Activated T-helper 17 cell treated with anti-CD3 and anti-CD28 coated beads, Interleukin-2, amount 50 U/mL, for 72 hours (primary cell): ENCODE measurements at places on chromosomes 16 and 17. TPM values are rescaled to one million over a fixed set of nuclear protein-coding genes. Genes with fewer than 3 reads are reported as not detected.

DNA sequence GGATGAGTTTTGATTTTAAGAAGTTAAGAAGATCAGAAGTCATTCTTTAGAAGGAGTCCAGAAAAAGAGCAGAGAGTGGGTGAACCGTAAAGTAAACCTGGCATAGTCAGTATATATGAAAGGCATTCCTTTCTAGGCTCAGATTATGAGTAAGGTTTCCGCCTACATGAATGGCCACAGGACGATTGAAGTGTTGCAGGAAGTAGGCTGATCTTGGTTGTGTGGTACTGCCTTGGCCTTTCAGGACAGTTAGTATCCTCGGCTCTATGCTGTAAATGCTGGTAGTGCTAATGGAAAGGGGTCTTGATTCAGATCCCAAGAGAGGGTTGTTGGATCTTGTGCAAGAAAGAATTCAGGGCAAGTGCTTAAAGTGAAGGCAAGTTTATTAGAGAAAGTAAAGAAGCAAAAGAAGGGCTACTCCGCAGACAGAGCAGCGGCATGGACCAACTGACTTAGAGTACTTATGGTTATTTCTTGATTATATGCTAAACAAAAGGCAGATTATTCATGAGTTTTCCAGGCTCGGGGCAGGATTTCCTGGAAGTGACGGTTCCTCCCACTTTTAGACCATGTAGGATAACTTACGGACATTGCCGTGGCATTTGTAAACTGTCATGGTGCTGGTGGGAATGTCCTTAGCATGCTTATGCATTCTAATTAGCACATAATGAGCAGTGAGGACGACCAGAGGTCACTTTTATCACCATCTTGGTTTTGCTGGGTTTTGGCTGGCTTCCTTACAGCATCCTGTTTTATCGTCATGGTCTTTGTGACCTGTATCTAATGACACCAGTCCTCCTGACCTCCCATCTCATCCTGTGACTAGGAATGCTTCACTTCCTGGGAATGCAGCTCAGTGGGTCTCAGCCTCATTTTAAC, 164.8 kb downstream of the SNX29 start:
- peaks cover 3% of the 10 kb centered on the region for H3K4me1 ChIP-seq
- no peak overlapping the region for H3K4me3 ChIP-seq
- no peaks in the 10 kb centered on the region for H3K27me3 ChIP-seq
- ATAC-seq, result peak; percentile 86
- no peak overlapping the region for H3K27ac ChIP-seq

GRCh38 chr16:22683730-22684573, 130.0 kb upstream of the HS3ST2 start:
- ATAC-seq, result no peak
- H3K4me3 ChIP-seq, result no peak overlapping the region
- H3K27ac ChIP-seq, result no peak overlapping the region
- no peaks in the 10 kb centered on the region for H3K36me3 ChIP-seq
- H3K4me1 ChIP-seq, result peaks cover 5% of the 10 kb centered on the region

FAM171A2 gene
- 0.17 TPM for total RNA-seq

KRTAP1-4 gene
- not detected for total RNA-seq

GRCh38 chr16:52783616-52784015, 236.7 kb upstream of the TOX3 start:
- H3K4me1 ChIP-seq, result no peaks in the 10 kb centered on the region
- H3K4me3 ChIP-seq, result no peak overlapping the region
- no peaks in the 10 kb centered on the region for H3K36me3 ChIP-seq
- peaks cover 11% of the 10 kb centered on the region for H3K27me3 ChIP-seq
- ATAC-seq, result no peak

GRCh38 chr17:78779850-78780249, 2.2 kb downstream of the CYTH1 start:
- peak; percentile 38 for ATAC-seq

CLEC19A gene
- not detected for total RNA-seq

ZP2 gene
- total RNA-seq, result not detected

- no peaks in the 10 kb centered on the region for H3K36me3 ChIP-seq
- no peaks in the 10 kb centered on the region for H3K27me3 ChIP-seq
- no peak for ATAC-seq
- H3K4me3 ChIP-seq, result no peak overlapping the region
- H3K4me1 ChIP-seq, result no peaks in the 10 kb centered on the region
Observed at GRCh38 chr17:12756786-12757185, 32.5 kb upstream of the ARHGAP44 start.

DNA sequence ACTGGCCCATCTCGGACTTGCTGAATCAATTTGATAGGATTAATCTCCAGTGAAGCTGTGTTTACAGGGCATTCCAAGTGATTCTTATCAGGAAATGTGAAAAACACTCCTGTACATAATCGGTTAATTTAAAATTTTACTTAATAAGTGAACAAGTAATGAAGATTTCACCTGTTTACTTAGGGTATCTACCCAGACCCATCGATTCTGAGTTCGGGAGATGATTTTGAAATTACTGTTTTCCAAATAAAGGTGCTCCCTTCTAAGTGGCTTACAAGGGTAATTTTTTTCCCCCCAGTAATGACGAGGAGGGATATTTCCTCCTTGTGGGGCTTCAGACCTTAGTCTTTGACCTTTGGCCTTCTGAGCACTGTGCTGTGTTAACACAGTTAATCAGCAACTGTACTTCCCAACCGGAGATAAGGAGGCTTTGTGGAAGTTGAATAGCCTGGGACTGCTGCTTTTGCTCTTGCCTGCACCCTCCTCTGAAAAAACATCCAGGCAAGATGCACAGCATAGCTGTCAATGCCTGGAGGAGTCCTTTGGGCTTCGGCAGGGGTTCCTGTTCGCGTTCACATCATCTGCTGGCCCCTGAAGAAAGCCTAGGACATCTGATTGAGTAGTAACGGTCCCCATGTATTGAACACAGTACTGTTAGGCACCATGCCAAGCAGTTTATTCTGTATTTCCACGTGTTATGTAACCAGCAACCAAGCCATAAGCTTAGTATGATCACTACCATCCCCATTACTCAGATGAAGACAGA, 1.8 kb downstream of the FAHD1 start:
- no peak for ATAC-seq
- peaks cover 14% of the 10 kb centered on the region for H3K4me1 ChIP-seq
- H3K27ac ChIP-seq, result peak overlapping the region; percentile 30
- no peaks in the 10 kb centered on the region for H3K27me3 ChIP-seq

GRCh38 chr16:3135126-3135715, 392 bp downstream of the ZNF213 start:
- ATAC-seq, result peak; percentile 59
- no peaks in the 10 kb centered on the region for H3K27me3 ChIP-seq
- peaks cover 41% of the 10 kb centered on the region for H3K36me3 ChIP-seq
- no peaks in the 10 kb centered on the region for H3K4me1 ChIP-seq
- peak overlapping the region; percentile 86 for H3K4me3 ChIP-seq
- peak overlapping the region; percentile 89 for H3K27ac ChIP-seq

GRCh38 chr17:82262344-82262743, 11.2 kb downstream of the CSNK1D start:
- peak overlapping the region; percentile 20 for H3K27ac ChIP-seq
- H3K36me3 ChIP-seq, result peaks cover 100% of the 10 kb centered on the region
- no peaks in the 10 kb centered on the region for H3K27me3 ChIP-seq

- no peaks in the 10 kb centered on the region for H3K36me3 ChIP-seq
- H3K4me3 ChIP-seq, result no peak overlapping the region
- H3K27ac ChIP-seq, result no peak overlapping the region
- no peaks in the 10 kb centered on the region for H3K27me3 ChIP-seq
Observed at GRCh38 chr16:79261481-79261940, 339.0 kb downstream of the MAF start.

DNA sequence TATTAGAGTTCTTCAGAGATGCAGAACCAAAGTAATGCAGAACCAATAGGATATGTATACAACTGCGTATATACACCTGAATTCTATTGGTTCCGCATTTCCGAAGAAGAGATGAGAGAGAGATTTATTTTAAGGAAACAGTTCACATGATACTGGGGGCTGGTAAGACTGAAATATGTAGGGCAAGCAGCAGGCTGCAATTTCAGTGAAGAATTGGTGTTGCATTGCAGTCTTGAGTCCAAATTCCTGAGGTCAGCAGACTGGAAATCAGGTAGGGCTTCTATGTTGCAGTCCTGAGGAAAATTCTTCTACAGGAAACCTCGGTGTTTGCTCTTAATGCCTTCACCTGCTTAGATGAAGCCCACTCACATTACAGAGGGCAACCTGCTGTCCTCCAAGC, 128.2 kb upstream of the MED13 start:
- no peak overlapping the region for H3K27ac ChIP-seq
- no peaks in the 10 kb centered on the region for H3K27me3 ChIP-seq
- no peaks in the 10 kb centered on the region for H3K36me3 ChIP-seq
- ATAC-seq, result no peak
- H3K4me1 ChIP-seq, result peaks cover 5% of the 10 kb centered on the region

KRTAP9-2 gene
- total RNA-seq, result not detected

CLEC3A gene
- not detected for total RNA-seq

GRCh38 chr17:19339341-19339815, 23.1 kb downstream of the B9D1 start:
- peaks cover 22% of the 10 kb centered on the region for H3K27me3 ChIP-seq
- no peaks in the 10 kb centered on the region for H3K36me3 ChIP-seq
- H3K27ac ChIP-seq, result no peak overlapping the region
- H3K4me3 ChIP-seq, result no peak overlapping the region

ZPBP2 gene
- 0.53 TPM for total RNA-seq

GRCh38 chr17:81044764-81045589, 10.0 kb downstream of the BAIAP2 start:
- no peak for ATAC-seq
- no peaks in the 10 kb centered on the region for H3K27me3 ChIP-seq
- H3K4me1 ChIP-seq, result no peaks in the 10 kb centered on the region
- H3K27ac ChIP-seq, result no peak overlapping the region
- no peak overlapping the region for H3K4me3 ChIP-seq
- no peaks in the 10 kb centered on the region for H3K36me3 ChIP-seq

TTYH2 gene
- 13.9 TPM for total RNA-seq

- H3K27ac ChIP-seq, result no peak overlapping the region
- no peak for ATAC-seq
- H3K4me3 ChIP-seq, result no peak overlapping the region
- no peaks in the 10 kb centered on the region for H3K27me3 ChIP-seq
Observed at GRCh38 chr17:81249223-81250040, 10.3 kb downstream of the NDUFAF8 start.

CARD14 gene
- total RNA-seq, result not detected

- no peak overlapping the region for H3K27ac ChIP-seq
- no peaks in the 10 kb centered on the region for H3K36me3 ChIP-seq
- peaks cover 4% of the 10 kb centered on the region for H3K27me3 ChIP-seq
- H3K4me3 ChIP-seq, result no peak overlapping the region
- H3K4me1 ChIP-seq, result no peaks in the 10 kb centered on the region
Observed at GRCh38 chr17:10139577-10139976, 58.8 kb downstream of the GAS7 start.

CEP112 gene
- total RNA-seq, result 3.4 TPM

DNA sequence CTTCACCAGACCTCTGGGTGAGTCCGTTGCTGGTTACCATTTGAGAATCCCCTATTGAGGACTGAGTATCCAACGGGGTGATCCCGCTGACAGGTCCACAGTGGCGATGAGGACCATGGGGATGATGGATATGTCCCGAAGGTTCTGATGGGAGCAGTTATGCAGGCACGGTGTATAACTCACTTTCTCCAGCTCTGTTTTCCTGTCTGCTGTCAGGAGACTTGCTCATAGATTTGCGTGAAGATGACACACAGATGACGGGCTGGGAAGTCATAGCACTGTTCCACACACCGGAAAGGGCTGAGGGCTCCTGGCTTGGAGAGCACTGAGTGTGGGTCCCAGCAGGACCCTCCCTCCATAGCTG, 22.2 kb upstream of the ADCY7 start:
- no peaks in the 10 kb centered on the region for H3K36me3 ChIP-seq
- no peak for ATAC-seq
- no peak overlapping the region for H3K4me3 ChIP-seq

GRCh38 chr16:50967827-50968612, 183.1 kb downstream of the SALL1 start:
- H3K27ac ChIP-seq, result no peak overlapping the region
- H3K4me3 ChIP-seq, result no peak overlapping the region
- no peaks in the 10 kb centered on the region for H3K36me3 ChIP-seq
- peaks cover 10% of the 10 kb centered on the region for H3K27me3 ChIP-seq
- no peaks in the 10 kb centered on the region for H3K4me1 ChIP-seq
- no peak for ATAC-seq

DNA sequence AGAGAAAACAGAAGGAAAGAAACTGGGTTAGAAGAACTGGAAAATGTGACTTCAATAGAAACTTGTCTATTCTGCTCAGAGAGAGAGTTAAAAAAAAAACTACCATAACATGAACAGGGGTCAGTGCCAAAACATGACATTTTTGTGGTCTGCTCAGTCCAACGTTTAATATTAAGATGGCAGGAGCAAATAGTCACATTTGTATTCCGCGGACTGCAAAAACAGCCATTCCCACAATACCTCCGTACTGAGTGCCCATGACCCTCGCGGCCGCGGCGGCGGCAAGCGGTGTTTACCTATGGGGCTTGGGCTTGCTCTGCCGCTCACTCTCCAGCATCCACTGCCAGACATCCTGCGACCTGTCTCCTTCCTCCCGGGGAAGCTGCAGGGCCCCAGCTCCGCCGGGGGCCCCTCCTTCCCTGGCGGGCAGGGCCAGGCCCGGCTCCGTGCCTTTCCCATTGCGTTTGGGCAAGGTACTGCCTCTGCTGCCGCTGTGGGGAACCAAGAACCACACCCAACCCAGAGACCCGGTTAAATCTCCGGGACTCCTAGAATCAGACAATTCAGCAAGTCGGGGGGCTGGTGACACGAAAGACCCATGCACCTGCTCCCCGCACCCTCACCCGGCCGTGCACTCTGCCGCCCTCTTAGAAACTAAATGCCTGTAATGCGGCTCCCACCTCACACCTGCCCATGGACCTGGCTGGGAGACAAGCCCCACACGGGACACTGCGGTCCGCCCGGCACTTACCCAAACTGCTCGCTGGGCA, 24.7 kb downstream of the AXIN2 start:
- no peak for ATAC-seq
- H3K27me3 ChIP-seq, result no peaks in the 10 kb centered on the region
- H3K4me1 ChIP-seq, result peaks cover 4% of the 10 kb centered on the region
- no peak overlapping the region for H3K27ac ChIP-seq
- no peak overlapping the region for H3K4me3 ChIP-seq
- peaks cover 65% of the 10 kb centered on the region for H3K36me3 ChIP-seq

GRCh38 chr16:68345351-68345810, 34.6 kb downstream of the PRMT7 start:
- H3K4me1 ChIP-seq, result no peaks in the 10 kb centered on the region
- no peak overlapping the region for H3K4me3 ChIP-seq
- ATAC-seq, result no peak
- no peak overlapping the region for H3K27ac ChIP-seq
- H3K27me3 ChIP-seq, result no peaks in the 10 kb centered on the region

GRCh38 chr17:30605027-30605426, 127.8 kb downstream of the GOSR1 start:
- H3K4me1 ChIP-seq, result peaks cover 5% of the 10 kb centered on the region
- H3K27ac ChIP-seq, result no peak overlapping the region
- no peaks in the 10 kb centered on the region for H3K36me3 ChIP-seq
- H3K27me3 ChIP-seq, result no peaks in the 10 kb centered on the region
- no peak for ATAC-seq
- no peak overlapping the region for H3K4me3 ChIP-seq

GRCh38 chr17:21353326-21354010, 22.7 kb upstream of the KCNJ12 start:
- no peak overlapping the region for H3K27ac ChIP-seq
- H3K4me3 ChIP-seq, result no peak overlapping the region
- no peak for ATAC-seq
- no peaks in the 10 kb centered on the region for H3K36me3 ChIP-seq
- no peaks in the 10 kb centered on the region for H3K4me1 ChIP-seq
